ENCODE measurements at places on chromosomes 1 and 21.

DNA sequence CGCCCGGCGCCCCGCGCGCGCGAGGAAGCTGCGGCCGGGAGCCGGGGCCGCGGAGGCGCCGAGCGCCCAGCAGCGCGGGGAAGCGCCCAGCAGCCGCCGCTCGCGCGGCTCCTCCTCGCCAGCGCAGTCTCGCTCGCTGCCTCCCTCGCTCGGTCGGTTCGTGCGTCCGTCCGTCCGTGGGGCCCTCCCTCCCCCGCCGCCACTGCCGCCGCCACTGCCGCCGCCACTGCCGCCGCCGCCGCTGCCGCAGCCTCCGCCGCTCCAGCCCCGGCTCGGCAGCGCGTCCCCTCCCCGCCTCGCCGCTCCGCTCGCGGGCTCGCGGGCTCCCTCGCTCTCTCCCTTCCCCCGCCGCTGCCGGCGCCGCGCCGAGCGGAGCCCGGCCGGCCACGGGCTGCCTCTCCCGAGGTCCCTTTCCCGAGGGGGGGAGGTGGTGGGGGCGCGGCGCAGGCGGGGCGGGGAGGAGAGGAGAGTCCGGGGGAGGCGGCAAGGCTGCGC, at the start of gene KCND3:
KCND3 (minus strand) TSS at position 138 of the 495 bp plus-strand sequence.
- peak; percentile 67 for DNase-seq

DNA sequence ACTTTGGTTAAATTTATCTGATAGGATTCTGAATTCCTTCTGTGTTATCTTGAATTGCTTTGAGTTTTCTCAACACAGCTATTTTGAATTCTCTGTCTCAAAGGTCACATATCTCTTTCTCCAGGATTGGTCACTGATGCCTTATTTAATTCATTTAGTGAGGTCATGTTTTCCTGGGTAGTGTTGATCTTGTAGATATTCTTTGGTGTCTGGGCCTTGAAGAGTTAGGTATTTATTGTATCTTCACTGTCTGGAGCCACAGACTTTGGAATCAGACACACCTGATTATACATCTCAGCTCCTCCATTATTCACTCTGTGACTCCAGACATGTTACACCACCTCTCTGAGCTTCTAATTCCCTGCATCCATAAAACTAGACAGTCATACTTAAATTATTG, 34.2 kb upstream of the ETS2 start:
- no peak for DNase-seq

- DNase-seq, result no peak
These were observed 4.3 kb downstream of the MGST3 start for GRCh38 chr1:165635329-165635728.

- peak; percentile 96 for DNase-seq
These were observed 24.8 kb upstream of the RNF19B start for GRCh38 chr1:32989160-32990050.

GRCh38 chr1:208238710-208239472, 5.3 kb downstream of the PLXNA2 start:
- DNase-seq, result peak; percentile 76

Data from astrocyte of the hippocampus (primary cell).